PC-3 (cell line): ENCODE measurements at places on chromosomes 3 and 15. TPM values are rescaled to one million over a fixed set of nuclear protein-coding genes. Genes with fewer than 3 reads are reported as not detected.

GOLGA8J gene
- not detected in 2 replicates for total RNA-seq

ANKRD63 gene
- 1.2 and 1.4 TPM in 2 replicates for total RNA-seq

MOBP gene
- total RNA-seq = not detected in 2 replicates

P4HTM gene
- total RNA-seq = 44.5 and 50.1 TPM in 2 replicates

TIMP4 gene
- 7.3 and 7.6 TPM in 2 replicates for total RNA-seq

ECE2 gene
- total RNA-seq = not detected in 2 replicates

DNA sequence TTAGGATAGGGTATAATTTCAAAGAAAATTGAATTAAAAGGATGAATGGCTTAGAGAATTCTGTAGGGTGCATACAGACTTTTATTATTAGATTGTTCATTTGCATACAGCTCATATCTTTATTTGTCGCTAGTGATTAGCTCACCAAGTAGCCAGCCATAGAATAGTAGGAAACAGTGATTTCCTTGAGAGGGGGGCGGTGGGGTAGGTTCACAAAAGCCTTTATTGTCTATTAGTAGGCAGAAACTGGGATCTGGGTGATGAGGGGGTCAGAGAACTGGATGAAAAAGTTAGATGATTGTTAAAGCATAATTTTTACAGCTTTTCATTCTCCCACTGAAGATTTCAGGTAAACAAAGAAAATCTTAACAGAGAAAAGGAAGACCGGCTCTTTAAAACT, 77.6 kb upstream of the RAP2B start:
- no peak overlapping the region for H3K27ac ChIP-seq
- DNase-seq = no peak
- H3K4me3 ChIP-seq = no peak overlapping the region

- H3K27me3 ChIP-seq = no peaks in the 10 kb centered on the region
- H3K4me1 ChIP-seq = no peaks in the 10 kb centered on the region
Observed at GRCh38 chr3:66259566-66260255, 38.9 kb downstream of the SLC25A26 start.

- no peak for DNase-seq
- H3K27me3 ChIP-seq = no peaks in the 10 kb centered on the region
- no peak overlapping the region for H3K4me3 ChIP-seq
- H3K36me3 ChIP-seq = no peaks in the 10 kb centered on the region
- no peak overlapping the region for H3K27ac ChIP-seq
Observed at GRCh38 chr3:23723930-23724329, 81.8 kb upstream of the UBE2E1 start.

DNA sequence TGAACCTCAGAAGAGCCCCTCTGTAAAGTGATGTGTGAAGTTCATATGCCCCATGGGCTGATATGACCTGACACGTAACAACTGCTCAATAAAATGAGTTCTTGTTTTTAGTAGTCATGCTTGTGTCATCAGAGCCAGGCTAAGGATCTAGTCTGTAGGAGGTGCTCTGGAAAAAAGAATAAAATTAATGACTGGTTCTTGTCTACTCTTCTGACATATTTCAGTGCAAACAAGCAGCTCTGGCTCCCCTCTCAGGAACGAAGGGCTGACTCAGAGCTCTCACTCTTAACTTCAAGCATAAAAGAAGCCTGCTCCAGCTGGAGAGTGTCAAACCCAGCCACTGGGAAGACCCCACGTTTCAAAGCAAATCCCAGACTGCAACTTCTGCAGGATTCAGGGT, 77.0 kb downstream of the LRIG1 start:
- no peak overlapping the region for H3K27ac ChIP-seq
- no peaks in the 10 kb centered on the region for H3K36me3 ChIP-seq
- no peaks in the 10 kb centered on the region for H3K27me3 ChIP-seq
- H3K4me1 ChIP-seq = peaks cover 6% of the 10 kb centered on the region; the same call in 1 of the 2 replicates
- peak; percentile 1 for DNase-seq

- H3K27me3 ChIP-seq = peaks cover 20% of the 10 kb centered on the region
- H3K36me3 ChIP-seq = no peaks in the 10 kb centered on the region
- DNase-seq = no peak
- H3K4me1 ChIP-seq = no peaks in the 10 kb centered on the region
Observed at GRCh38 chr15:25609371-25609770, 170.5 kb upstream of the UBE3A start.

- DNase-seq = no peak
- H3K27ac ChIP-seq = no peak overlapping the region
- no peaks in the 10 kb centered on the region for H3K4me1 ChIP-seq
- H3K36me3 ChIP-seq = no peaks in the 10 kb centered on the region
Observed at GRCh38 chr15:58501006-58501405, 69.2 kb downstream of the LIPC start.

DNA sequence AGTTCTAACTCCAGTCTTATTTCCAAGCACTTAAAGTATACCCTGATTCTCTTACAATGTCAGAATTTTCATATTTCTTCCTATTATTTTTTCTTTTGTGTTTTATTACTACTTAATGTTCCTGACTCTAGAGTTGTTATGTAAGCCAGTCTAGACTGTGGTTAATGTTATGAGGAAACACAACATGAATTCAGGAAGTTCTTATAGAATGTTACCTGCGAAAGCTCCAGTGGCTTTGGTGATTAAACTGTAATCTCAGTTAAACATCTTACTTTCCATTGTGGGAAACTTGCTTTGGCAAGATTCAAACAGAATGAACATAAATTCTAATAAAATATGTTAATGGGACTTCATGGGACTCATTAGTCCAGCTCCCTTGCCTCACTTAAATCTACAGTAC, 36.6 kb upstream of the CHL1 start:
- no peaks in the 10 kb centered on the region for H3K36me3 ChIP-seq
- no peak for DNase-seq
- no peak overlapping the region for H3K4me3 ChIP-seq
- no peaks in the 10 kb centered on the region for H3K27me3 ChIP-seq
